Epithelial cell of esophagus (primary cell): ENCODE measurements at places on chromosomes 6 and 20.

GRCh38 chr20:14744723-14745122, 407.3 kb upstream of the FLRT3 start:
- no peak for DNase-seq

DNA sequence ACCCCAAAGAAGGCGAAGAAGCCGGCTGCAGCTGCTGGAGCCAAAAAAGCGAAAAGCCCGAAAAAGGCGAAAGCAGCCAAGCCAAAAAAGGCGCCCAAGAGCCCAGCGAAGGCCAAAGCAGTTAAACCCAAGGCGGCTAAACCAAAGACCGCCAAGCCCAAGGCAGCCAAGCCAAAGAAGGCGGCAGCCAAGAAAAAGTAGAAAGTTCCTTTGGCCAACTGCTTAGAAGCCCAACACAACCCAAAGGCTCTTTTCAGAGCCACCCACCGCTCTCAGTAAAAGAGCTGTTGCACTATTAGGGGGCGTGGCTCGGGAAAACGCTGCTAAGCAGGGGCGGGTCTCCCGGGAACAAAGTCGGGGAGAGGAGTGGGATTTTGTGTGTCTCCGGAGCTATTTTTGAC, 69.6 kb downstream of the HFE start:
- DNase-seq, result peak; percentile 69

- no peak for DNase-seq
Observed at GRCh38 chr6:25354078-25354932, 75.1 kb downstream of the CARMIL1 start.

- no peak for DNase-seq
Observed at GRCh38 chr6:42380228-42380979, 71.3 kb downstream of the TRERF1 start.

- DNase-seq, result peak; percentile 43
Observed at GRCh38 chr6:29909985-29910384, 32.3 kb upstream of the HLA-A start.

DNA sequence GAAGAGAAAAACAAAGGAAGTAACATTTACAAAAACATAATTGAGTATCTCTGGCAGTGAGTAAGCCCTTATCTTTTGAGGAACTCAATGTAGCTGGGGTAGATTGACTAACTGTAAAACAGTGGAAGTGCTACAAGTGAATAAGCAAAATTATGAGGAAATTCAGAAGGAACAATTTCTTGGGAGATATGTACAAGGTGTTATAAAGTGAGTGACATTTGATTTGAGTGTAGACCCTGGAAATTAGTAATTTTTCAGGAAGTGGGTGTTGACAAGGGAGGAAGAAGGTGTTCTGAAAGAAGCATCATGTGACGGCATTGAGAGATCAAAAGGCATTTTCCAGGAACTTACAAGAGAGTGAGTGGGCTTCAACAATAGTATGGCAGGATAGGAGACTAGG, 22.2 kb downstream of the XRN2 start:
- no peak for DNase-seq

GRCh38 chr6:3650076-3650958, 101.2 kb downstream of the PXDC1 start:
- DNase-seq, result no peak
